ENCODE measurements at places on chromosomes 5 and 9.

DNA sequence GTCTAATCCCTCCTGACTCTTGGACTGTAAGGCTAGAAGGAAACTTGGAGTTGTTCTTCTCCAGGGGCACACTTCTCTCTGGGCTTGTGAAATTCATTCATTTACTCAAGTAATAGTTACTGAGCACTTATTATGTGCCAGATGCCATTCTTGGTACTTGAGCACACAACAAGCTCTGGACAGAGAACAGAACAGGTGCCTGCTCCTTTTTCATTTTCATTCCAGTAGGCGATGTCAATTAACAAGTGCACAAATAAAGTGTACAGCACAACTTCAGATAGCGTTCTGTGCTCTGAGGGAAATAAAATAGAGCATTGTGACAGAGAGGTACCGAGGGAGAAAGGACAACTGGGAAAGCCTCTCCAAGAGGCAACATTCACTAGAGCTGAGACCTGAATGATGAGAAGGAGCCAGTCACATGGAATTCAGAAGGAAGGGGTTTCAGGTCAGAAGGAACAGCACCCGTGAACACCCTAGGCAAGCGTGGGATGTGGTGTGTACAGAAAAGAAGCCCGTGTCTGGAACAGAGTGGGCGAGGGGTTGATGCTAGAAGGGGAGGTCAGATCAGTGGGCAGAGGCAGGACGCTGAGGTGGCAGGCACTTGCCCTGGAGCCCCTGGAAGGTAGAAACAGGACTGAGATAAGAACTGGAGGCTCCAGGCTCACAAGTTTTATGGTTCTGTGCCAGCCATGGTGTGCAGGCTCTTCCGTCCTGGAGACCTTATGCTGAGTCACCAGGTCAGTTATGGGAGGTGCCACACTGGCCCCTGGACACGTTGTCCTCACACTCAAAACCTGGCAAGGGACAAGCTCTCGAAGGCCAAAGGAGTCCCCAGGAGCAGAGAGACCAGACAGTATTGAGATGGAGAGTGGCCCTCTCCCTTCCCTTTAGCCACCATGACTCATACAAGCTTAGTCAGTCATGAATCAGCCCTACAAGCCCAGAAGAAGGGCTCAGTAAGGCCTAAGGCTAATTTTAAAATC lies 7.2 kb upstream of the ABLIM3 start:
- peak; percentile 76 for ATAC-seq

DNA sequence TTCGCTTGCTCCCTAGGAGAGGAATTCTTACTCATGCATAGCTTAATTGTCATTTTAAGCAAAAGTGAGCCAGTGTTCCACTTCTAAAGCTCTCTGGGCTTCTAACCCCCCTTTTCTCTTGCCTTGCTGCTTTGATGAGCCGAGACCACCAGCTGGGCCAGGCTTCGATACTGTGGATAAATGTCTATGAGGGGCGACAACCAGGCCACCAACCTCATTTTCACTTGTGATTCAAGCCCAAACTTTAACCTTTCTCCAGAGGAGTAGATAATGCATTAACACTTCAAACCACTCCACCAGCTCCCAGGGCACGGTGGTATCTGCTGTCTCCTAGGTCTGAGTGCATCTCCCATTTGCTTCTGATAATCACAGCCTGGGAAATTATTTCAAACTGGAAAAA lies 205.6 kb downstream of the PSAT1 start:
- ATAC-seq, result no peak

DNA sequence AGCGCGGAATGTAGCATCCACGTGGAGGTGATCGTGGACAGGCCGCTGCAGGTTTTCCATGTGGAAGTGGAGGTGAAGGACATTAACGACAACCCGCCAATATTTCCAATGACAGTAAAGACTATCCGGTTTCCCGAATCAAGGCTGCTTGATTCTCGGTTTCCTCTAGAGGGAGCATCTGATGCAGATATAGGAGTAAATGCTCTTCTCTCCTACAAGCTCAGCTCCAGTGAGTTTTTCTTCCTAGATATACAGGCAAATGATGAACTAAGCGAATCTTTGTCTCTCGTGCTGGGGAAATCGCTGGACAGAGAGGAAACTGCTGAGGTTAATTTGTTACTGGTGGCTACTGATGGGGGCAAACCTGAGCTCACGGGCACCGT lies 598 bp downstream of the PCDHA2 start:
- no peak for ATAC-seq

GRCh38 chr9:86978922-86979474 lies 31.7 kb upstream of the GAS1 start:
- no peak for ATAC-seq

DNA sequence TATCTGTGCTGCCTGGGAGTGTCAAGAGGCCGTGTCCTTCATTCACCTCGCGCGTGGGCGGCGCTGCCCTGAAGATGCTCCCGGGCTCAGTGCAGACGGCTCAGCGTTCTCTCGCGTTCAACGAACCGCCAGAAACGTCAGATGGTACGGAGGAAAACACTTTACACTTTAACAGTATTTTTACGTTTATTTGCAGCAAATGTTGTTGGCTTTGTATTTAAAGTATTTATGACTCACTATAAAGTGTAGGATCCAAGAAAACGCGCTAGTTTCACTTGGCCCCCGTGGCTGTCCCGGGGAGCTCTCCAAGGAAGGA lies 544 bp upstream of the ERCC6L2 start:
- ATAC-seq, result peak; percentile 46

DNA sequence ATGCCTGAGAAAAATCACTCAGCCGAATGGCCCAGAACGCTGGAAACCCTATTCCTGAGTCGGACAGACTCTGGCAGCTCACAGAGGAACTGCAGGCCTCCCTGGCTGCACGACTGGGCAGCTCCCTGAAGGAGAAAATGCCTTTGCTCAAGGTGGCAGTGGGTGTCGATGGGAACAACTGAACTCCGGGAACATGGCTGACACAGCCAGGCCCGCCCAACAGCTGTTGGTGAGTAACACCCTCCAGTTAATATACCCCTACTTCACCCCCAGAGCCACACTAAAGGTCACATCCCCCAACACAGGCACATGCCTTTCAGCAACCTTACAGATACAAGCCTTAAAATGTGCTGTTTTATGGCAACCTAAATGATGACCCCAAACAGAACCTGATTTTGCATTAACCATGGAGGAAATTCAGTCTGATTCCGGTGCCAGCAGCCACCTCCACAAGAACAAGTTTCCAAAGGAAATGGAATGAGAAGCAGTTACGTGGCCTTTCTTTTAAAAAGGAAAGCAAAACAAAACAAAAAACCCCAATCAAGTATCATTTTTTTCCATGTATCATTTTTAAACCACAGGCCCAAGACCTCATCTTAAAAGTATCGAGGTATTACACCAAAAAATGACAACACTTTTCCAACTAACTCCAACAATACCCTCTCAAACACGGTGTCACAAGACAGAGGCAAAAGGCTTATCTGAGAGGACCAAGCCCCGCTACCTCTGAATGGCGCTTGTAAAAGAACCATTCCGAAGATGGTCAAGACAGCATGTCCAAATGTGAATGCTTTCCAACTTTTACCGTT lies 3.1 kb downstream of the KLF9 start:
- peak; percentile 33 for ATAC-seq

DNA sequence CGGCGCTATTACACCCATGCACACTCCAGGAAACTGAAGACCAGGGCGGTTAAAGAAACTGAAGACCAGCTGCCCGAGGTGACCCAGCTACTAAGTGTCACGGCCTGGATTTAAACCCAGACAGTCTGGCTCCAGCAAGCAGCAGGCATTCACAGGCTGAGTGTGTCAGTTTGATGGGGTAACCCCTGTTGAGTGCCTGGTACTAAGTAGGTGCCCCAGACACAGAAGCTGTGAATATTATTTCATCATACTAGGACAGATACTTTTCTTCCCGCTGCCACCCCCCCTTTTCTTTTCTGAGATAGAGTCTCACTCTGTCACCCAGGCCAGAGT lies 7.3 kb downstream of the ENG start:
- no peak for ATAC-seq

- ATAC-seq, result no peak
These were observed 530.4 kb upstream of the DAB2 start for GRCh38 chr5:39955156-39955555.

DNA sequence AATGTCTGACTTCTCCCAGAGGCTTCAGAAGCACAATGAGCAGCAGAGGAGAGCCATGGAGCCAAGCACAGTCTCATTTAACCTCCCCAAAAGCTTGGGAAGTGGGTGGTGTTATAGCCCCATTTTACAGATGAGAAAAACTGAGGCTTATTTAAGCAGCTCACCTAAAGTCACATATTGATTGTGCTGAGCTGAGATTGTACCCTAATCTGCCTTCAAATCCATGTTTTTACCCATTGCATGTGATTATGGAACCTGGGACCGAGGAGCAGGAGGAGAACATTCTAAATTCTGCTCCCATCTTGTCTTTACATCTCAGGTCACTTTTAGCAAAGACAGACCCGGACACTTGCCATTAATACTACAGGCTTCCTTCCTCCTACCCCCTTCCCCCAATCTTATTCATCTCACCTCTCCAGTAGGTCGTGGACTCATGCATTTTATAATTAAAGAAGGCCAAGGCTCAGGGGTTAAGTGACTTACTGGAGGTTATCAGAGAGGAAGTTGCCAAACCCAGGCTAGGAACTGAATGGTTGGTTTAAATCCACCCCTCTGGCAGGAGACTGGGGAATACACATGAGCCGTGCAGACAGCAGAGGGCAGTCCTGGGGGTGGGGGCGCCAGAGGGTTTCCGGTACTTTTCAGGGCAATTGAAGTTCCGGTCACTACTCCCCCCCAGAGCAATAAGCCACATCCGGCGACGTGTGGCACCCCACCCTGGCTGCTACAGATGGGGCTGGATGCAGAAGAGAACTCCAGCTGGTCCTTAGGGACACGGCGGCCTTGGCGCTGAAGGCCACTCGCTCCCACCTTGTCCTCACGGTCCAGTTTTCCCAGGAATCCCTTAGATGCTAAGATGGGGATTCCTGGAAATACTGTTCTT lies 51.0 kb upstream of the IL17B start:
- ATAC-seq, result no peak

DNA sequence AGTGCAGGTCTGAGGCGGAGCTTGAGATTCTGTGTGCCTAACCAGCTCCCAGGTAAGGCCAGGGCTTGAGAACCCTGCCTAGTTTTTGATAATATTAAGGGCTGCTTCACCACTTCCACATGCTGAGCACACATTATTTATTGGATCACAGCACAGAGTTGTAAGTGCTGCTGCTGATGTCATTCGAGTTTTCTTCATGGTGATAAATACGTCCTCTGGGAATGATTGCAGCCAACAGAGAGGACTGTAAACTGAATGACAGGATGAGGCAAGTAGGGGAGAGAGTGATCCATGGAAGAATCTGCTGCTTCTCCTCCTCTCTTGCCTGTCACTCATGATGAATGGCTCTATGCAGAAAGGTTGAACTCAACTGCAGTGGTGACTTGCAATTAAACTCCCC lies 77.9 kb upstream of the VPS13A start:
- no peak for ATAC-seq

- peak; percentile 97 for ATAC-seq
These were observed at the start of gene MEGF9 for GRCh38 chr9:120714088-120714845. TSS of gene MEGF9 (minus strand) at chr9:120714470. CDS start at chr9:120714358, 112 bp downstream.

- ATAC-seq, result no peak
These were observed 104.5 kb upstream of the NUDT12 start for GRCh38 chr5:103667068-103667467.

- ATAC-seq, result peak; percentile 77
These were observed 60.1 kb downstream of the RGS3 start for GRCh38 chr9:113523421-113524141.

DNA sequence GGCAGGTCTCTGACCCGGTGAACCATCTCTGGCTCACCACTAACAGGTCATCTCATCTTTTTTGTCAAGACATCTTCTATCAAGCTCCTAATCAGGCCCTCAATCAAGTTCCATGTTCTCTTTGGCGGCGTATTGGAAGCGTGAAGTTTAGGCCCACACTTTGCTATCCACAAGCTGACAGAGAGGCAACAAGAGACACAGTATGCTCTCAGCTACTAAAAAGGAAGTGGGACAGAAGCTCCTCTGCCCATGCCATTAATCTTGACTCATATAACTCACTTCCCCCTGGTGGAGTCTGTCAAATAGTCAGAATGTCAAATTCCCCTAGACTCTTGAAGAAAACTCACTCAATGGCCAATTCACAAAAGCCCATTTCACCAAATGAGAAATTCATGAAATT lies 77.6 kb upstream of the TMC1 start:
- ATAC-seq, result peak; percentile 89

- ATAC-seq, result no peak
These were observed 158.9 kb upstream of the KLF9 start for GRCh38 chr9:70573308-70573707.

DNA sequence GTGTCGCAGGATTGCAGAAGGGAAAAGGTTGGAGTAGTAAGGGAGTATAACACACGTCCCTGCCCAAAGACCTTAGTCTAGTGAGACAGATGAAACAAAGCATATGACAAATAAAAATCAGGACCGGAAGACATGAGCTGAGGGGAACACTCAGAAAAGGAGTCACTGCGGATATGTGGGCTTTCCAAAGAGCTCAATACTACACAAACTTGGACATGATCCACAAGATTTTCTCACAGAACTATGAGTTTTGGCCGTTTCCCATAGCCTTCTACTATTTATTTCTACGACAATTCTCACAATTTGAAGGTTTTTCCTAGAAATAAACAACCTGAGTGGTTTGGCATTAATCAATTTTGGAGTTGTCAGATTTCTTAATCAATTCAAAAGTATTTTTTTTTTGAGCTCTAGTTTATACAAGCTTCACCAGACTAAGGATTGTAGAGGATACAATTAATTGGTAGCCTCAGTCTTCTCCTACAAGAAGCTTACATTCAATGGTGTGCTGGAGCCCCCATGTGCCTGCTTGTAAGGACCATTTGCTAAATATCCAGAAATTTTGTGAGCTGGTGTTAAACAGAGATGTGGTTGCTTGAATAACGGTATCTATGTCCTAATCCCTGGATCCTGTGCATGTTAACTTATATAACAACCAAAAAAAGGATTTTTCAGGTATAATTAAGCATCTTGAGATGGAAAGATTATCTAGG lies 91.4 kb downstream of the ADAMTS12 start:
- ATAC-seq, result no peak

GRCh38 chr5:66129144-66129543 lies 15.0 kb upstream of the SREK1 start:
- ATAC-seq, result no peak

DNA sequence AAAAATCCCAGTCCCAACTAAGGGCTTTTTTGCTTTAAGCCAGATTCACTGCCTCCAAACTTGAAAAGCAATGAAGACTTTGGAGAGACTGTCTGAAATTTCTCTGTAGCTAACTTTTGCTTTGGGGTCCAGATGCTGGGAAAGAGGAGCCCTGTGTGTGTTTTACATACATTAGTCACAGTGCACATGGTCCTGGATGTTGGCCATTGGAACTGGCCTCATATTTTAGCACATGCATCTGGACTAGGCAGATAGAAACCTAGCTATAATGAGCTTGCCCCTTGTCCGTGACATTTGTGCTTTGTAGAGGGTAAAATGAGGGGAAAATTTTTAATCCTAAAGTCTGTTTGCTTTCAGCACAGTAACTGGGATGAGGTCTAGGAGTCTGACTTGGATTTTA lies 421.7 kb downstream of the CDK5RAP2 start:
- no peak for ATAC-seq

GRCh38 chr5:133032852-133033742 lies 6.7 kb upstream of the ZCCHC10 start:
- ATAC-seq, result no peak

GRCh38 chr5:20000416-20000815 lies 12.4 kb upstream of the CDH18 start:
- no peak for ATAC-seq

All from activated T-helper 17 cell treated with anti-CD3 and anti-CD28 coated beads, Interleukin-2, amount 50 U/mL, for 72 hours (primary cell).